ENCODE measurements at places on chromosomes 1 and 21.

- no peak for DNase-seq
These were observed 37.2 kb downstream of the LRRC8C start for GRCh38 chr1:89670163-89670562.

GRCh38 chr1:186753241-186753640 lies 73.0 kb upstream of the PTGS2 start:
- no peak for DNase-seq

DNA sequence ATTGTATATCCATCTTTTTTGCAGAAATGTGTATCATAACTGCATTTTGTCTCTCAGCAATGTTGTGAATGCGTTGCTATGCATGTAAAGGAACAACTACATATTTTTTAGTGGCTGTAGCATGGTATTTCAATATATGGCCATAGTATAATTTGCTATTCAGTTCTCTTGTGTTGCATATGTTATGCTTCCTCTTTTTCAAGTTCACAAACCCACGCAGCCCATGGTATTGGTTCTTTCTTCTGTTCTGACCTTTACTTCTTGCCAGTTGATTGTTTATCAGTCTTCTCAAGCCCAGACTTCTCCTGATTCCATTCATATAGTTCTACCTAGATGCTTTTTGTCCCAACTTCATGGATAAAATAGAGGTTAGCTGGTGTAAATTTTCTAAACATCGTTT lies 6.1 kb downstream of the SLC22A15 start:
- DNase-seq: no peak

GRCh38 chr1:38083541-38083940 lies 36.9 kb upstream of the POU3F1 start:
- DNase-seq: no peak

GRCh38 chr1:168614235-168614634 lies 37.8 kb downstream of the XCL1 start:
- DNase-seq: no peak

DNA sequence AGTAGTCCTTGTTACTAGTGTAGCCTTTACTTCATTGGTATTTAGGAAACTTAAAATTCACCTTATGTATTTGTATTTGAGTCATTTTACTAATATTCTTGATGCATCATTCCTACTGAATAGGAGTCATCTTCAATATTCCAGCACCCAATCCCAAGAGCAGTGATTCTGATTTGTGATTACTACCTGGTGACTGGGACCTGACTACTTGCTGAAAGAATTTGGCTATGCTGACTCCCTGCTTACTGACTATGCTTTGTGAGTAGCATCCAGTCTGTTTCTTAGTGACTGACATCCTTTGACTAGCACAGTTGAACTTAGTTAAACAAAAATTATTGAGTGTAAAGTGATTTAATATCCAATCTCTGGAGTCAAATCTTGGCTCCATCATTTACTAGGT lies 129.9 kb upstream of the NEGR1 start:
- no peak for DNase-seq

DNA sequence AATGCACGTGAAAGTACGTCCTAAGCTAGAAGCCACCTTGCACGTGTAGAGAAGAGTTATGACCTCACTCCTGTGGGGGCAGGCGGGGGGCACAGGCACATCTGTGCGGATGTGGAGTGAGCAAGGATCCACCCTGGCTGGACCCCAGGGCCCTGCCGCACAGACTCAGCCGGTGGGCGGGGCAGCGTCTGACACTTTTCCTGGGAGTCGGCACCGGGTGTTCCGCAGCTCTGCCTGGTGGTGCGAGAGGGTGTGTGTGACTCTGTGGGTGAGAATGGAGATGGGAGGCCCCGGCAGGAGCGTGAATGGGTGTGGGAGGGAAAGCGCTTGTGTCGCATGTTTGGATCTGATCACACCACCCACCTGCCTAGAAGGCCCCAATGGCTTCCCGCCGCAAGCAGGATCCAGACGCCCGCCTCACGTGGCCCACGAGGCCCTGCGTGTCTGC lies 29.5 kb downstream of the RAP1GAP start:
- no peak for DNase-seq

DNA sequence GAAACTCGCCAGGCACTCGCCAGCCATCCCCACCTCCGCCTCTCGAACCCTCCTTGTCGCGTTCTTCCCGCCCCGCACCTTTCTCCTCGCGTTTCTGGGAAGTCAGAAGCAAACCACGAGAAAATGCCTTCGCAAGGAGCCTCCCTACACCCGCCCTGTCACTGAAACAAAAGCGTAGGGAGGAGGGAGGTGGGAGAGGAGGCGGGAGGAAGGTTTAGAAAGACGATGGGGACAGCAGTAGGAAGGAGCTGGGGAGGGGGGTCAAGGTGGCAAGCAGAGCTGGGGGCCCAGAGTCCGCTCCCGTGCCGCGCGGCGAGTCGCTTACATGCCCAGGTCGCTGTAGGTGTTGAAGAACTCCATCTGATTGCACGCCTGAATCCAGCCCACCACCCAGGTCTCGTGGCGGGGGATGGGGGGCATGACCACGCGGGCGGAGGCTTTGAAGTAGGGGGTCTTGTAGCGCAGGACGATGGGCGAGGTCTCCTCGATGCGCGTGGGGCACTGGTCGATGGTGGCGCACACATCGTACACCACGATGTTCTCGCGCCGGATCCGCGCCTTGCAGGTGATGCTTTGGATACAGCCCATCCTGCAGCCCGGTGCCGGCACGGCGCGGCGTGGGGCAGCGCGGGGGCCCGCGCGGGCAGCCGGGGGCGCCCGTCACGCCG lies 1.0 kb downstream of the FAM78B start:
- DNase-seq: no peak

GRCh38 chr1:83125456-83125855 lies 873.5 kb downstream of the TTLL7 start:
- no peak for DNase-seq

GRCh38 chr1:47190509-47190855 lies 646 bp upstream of the PDZK1IP1 start:
- no peak for DNase-seq

DNA sequence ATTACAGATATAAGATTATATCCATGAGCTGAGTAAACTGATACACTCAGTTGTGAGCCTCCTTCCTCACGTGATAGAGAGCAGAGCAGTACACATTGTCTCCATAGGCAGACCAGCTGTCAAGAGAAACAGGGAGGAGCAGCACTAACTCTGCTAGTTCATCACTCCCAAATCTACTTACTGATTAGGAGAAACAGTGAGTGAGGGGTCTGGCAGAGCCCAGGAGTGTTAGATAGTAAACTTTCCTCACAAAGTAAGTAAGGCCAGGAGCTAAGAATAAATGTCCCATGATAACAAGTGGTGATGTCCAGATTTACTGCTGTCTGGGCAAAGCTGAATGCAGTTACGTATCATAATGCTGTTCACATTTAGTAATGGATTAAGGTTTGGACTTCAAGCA lies 168.6 kb upstream of the KCNK2 start:
- no peak for DNase-seq

DNA sequence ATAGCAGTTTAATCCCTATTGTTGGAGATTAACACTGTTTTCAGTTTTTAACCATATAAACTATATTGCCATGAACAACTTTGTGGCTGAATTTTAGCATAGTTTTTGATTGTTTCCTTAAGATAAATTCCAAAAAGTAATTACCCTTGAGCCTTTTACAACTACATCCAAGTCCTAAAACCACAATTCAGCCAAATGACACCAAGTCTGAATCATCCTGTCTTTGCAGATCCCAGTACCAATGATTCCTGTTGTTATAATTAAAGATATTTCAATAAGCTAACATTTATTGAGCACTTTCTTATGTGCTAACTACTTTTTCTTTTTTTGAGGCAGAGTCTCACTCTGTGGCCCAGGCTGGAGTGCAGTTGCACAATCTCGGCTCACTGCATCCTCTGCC lies 35.6 kb downstream of the IL23R start:
- DNase-seq: no peak

DNA sequence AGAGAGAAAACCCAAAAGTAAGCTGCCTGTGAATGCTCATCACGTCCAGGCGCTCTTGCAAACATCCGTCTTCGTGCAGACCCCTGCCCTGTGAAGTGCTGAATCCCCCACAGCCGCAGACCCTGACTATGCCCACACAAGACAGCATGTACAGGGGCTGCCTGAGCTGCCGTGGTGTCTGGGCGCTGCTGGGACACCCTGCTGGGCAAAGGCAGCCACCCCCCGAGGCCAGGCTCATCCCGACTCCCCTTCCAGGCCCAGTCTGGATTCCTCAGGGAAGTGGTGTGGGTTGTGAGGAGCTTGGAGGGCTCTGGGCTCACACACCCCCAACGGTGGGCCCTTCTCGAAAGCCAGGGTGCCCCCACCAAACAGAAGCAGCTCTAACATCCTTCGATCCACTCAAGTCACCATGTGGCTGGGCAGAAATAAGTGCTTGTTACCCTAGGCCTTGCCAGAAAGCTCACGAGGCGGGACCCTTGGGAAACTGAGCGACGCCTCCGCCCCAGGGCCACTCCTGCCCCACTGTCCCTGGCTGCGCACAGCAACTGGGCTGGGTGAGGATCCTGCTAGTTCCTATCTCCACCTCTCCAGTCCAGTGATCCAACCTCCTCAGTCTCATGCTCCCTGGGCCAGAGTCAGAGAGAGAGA lies 4.8 kb upstream of the WNT9A start:
- no peak for DNase-seq

- no peak for DNase-seq
These were observed 678 bp downstream of the TTC39A start for GRCh38 chr1:51329443-51330325.

DNA sequence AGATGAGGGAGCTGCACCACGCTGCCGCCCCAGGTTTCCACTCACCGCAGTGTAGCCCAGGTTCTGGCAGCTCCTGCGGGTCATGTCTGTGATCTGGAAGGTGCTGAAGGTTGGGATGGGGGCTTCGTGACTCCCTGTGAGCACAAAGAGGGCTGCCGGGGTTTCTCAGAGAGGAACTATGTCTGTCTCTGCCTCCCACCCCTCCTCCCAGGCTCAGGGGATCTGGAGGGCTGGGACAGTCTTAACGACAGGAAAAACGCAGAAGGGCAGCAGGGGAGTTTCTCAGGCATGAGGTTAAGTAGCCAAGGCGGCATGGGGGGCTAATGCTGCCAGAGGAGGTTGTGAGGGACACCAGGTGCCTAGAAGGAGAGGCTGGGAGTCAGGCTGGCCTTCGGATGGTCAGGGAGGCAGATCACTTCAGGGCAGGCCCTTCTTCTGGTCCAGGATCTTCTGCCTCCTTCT lies 656 bp downstream of the SH2D2A start:
- no peak for DNase-seq

- DNase-seq: no peak
These were observed 517.4 kb downstream of the KIF26B start for GRCh38 chr1:245671966-245672767.

- no peak for DNase-seq
These were observed 51.5 kb downstream of the CTH start for GRCh38 chr1:70462611-70463010.

GRCh38 chr1:86018283-86018923 lies 138.2 kb downstream of the COL24A1 start:
- no peak for DNase-seq

DNA sequence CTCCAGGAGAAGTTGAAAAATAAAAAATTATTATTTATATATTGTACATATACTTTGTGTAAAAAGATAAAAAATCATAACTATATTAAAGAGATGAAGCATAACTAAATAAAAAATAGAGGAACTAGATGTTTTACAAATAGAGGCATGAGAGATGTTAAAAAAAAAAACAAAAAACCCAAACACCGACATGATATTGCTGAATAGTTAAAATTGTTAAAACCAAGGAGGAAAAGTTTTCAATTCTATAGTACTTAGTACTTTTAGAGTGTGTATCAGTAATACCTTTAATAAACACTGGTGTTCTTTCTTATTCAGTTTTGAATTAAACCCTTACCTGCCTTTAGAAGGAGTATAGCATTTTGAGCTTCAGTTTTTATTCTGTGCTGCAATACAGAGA lies 32.1 kb downstream of the BACH1 start:
- DNase-seq: no peak

- peak; percentile 79 for DNase-seq
These were observed at the start of gene THAP3 for GRCh38 chr1:6624710-6625583. Gene THAP3, plus strand, starts transcription at chr1:6624868. Its CDS starts 351 bp downstream, at chr1:6625219.

GRCh38 chr1:13478692-13479091 lies 35.1 kb downstream of the LRRC38 start:
- DNase-seq: no peak

DNA sequence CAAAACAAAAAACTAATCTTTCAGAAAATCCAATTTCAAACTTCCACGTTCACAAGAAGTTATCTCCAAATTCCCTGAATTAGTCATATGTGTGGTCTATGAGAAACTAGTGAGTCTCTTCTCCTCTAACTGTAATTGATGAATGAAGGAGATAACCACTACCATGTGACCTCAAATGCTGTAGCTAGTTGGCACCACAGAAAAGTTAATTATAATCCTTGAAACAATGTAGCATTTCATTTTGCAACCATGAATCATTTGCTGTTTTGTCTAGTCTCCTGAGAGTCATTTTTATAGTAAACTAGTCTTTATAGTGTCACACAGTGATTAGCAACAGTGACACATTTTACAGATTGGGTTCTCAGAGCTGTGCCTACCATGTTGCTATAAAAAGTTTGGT lies 287.5 kb downstream of the LRRIQ3 start:
- no peak for DNase-seq

GRCh38 chr1:153490272-153491051 lies 30.0 kb upstream of the S100A7 start:
- DNase-seq: no peak
